Retina (tissue), 1 donor: ENCODE measurements at places on chromosomes 13 and 19.

GRCh38 chr19:46733690-46734292 is 12.1 kb upstream of the FKRP start:
- no peak for DNase-seq

DNA sequence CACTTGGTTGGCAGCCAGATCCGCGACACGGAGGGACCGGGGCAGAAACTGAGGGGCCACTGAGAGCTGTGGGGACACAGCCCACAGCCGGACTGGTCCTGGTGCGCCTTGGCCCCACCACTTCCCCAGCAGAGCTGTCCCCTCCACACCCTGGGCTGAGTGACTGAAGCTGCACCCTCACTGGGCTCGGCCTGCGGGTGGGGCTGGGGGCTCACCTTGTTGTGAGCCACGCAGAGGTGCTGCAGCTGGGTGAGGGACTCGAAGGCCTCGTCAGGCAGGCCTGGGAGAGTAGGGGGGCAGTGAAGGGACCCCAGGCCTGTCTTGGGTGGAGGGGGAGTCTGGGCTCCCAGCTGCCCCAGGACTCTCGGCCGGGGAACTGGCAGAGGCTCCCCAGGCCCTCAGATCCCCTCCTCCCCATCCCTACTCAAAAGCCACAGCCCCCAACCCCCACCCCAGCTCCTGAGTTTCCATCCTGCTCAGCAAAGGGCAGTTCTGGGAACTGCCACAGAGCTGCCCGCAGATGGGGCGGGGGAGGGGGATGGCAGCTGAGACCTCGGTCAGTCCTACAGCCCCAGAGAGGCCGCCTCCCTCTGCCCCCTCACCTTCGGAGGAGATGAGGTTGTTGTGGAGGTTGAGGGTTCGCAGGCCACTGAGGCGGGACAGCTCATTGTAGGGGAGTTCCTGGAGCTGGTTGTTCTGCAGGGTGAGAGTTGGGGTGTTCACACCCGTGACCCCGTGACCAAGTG is 2.3 kb downstream of the PODNL1 start:
- peak; percentile 21 for DNase-seq

- DNase-seq = peak; percentile 80
Observed at GRCh38 chr19:7917267-7918061, 2.7 kb upstream of the SNAPC2 start.

GRCh38 chr13:34897220-34897619 is 44.9 kb upstream of the NBEA start:
- DNase-seq = no peak

DNA sequence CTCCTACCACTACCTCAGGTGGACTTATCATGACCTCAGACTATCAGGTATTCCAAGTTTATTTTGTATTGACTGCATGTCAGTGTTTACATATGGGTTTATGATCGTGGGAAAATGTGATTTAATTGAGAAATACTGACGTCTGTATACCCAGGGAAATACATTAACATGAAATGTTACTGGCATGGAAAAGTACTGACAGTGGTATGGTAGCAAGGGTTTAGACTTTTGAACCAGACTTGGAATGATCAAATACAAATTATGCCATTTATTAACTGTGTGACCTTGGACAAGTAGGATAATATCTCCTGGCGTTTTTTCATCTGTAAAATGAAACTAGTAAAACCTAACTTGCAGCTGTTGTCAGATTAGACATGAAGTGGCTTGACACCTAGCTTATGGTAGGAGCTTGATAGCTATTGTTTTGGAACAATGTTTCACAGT is 147.7 kb downstream of the CDK8 start:
- no peak for DNase-seq

- DNase-seq = no peak
Observed at GRCh38 chr13:30581582-30581981, 36.1 kb upstream of the USPL1 start.

- no peak for DNase-seq
Observed at GRCh38 chr13:102236341-102236740, 165.5 kb downstream of the FGF14 start.

- no peak for DNase-seq
Observed at GRCh38 chr13:24617256-24618010, 62.8 kb upstream of the ATP12A start.

- DNase-seq = no peak
Observed at GRCh38 chr13:31835932-31836331, 96.6 kb downstream of the RXFP2 start.

DNA sequence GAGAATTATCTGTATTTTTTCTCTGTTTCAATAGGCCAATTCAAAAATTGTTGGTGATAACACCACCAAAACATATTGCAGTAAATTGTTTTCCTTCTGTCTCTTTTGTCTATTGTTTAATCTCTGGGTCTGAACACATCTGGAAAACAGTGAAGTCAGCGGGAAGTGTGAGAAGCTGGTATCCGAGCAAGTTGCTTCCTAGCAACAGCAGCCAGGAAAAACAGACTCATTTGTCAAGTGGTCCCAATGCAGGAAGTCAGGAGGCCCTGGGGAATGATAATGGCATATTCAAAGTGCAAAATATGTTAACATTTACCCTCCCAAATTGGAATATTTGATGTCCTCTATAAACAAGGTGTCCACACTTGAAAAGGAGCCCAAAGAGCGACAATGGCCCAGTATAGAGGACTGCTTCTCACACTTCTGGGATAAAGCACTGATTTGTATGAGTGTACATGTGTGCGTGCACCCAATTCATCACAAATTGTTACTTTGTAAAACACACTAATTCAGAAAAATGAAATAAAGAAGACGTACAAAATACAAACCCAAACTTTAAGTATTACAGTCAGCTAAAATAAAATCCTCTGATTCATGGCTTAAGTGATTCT is 515.0 kb downstream of the TBC1D4 start:
- DNase-seq = peak; percentile 51

DNA sequence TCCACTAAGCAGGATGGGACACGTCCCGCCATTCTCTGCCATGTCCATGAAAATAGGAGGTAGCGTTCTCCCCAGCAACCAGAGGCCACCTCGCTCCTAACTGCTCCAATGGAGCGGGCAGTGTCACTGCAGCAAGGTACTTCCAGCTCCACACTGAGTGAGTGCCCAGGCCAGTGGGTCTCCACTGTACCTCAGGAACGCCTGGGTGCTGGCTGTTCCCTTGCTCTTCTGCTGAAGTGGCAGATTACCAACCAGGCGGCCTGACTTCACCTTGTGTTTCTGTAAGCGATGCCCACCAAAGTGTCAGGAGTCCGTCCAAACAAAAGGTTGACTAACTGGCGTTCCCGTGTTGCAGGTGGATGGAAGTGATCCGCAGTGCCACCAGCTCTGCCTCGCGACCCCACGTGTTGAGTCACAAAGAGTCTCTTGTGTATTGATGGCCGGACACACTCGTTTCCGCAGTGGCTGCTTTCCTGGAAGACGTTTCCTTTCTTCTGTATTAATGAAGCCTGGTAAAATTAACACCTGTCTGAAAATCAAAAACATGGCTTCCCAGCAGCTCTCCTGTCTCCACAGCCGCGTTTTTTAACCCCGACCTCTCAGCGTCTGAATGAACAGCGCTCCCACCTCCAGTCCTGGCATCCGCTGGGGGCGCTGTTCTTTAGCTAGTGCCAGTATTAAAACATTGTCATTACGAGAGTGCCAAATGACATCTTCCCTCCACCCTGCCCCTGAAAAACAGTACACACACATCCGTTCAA is 128.8 kb downstream of the STK24 start:
- peak; percentile 71 for DNase-seq

DNA sequence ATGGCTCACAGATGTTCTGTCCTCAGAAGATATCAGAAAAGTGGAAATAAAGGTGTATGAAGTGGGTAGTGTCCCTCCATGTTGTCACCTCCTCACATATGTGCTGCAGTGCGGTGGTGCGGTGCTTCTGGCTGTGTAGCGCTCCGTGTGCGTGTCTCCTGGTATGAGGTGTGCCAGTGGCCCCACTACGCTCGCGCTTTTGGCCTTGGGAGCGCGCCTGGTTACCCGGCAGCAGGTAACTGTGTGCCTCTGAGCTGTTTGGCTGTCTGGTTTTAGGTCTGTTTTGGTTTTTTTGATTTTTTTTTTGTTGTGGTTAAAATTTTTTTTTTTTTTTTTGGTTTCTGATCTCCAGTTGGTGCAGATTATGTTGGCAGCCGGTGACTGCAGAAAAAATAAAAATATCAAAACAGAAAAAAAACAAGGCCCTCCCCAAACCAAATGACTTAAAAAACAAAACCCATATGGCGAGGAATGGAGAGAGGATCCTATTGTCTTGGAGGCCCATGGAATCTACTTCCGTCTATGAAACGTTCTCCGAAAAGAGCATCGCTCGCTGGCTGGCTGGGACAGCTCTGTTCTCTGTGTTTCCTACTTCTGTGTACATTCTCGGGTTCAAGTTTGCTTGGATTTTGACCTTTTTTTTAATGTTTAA is 7.9 kb downstream of the HNRNPL start:
- DNase-seq = no peak

DNA sequence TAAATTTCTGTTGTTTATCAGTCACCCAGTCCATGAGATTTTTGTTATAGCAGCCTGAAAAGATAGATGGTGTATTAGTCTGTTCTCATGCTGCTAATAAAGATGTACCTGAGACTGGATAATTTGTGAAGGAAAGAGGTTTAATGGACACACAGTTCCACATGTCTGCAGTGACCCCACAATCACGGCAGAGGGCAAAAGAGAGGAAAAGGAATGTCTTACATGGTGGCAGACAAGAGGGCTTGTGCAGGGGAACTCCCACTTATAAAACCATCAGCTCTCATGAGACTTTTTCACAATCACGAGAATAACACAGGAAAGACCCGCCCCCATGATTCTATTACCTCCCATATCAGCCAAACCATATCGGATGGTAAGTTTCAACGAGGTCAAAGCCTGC is 309.2 kb downstream of the LIG4 start:
- DNase-seq = no peak

DNA sequence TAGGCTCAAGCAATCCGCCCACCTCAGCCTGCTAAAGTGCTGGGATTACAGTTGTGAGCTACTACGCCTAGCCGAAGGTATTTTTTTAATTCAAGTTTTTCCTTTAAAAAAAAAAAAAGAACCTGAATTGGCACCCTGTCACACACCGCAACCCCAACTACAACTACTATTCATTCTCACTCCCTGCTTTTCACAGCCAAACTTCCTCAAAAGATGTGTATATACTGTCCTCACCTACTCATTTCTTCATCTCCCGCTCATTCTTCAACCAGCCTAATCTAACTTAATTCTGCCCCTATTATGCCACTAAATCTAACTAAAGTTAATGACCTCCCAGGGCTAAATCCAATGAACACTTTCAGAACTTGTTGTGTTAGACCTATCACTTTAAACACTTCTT is 12.7 kb upstream of the WBP4 start:
- DNase-seq = no peak

- DNase-seq = no peak
Observed at GRCh38 chr13:99997702-99998214, 16.2 kb downstream of the ZIC2 start.

DNA sequence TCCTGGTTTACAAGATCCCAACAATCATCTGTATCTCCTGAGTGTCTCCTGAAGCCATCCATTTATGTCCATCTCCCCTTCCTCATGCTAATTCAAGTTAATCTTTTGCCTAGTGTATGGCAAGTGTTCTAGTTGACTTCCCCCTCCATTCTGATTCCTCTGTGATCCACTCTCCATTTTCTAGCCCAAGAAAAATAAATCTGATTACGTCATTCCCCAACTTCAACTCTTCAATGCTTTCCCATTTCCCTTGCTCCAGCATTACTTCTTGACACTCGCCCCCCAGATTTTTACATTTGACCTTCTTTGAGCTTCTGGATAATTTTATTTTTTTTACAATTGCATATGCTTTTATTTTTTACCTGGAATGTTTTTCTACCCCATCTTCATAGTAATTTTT is 640.8 kb downstream of the TBC1D4 start:
- DNase-seq = no peak
